ENCODE measurements at places on chromosomes 4 and X.

DNA sequence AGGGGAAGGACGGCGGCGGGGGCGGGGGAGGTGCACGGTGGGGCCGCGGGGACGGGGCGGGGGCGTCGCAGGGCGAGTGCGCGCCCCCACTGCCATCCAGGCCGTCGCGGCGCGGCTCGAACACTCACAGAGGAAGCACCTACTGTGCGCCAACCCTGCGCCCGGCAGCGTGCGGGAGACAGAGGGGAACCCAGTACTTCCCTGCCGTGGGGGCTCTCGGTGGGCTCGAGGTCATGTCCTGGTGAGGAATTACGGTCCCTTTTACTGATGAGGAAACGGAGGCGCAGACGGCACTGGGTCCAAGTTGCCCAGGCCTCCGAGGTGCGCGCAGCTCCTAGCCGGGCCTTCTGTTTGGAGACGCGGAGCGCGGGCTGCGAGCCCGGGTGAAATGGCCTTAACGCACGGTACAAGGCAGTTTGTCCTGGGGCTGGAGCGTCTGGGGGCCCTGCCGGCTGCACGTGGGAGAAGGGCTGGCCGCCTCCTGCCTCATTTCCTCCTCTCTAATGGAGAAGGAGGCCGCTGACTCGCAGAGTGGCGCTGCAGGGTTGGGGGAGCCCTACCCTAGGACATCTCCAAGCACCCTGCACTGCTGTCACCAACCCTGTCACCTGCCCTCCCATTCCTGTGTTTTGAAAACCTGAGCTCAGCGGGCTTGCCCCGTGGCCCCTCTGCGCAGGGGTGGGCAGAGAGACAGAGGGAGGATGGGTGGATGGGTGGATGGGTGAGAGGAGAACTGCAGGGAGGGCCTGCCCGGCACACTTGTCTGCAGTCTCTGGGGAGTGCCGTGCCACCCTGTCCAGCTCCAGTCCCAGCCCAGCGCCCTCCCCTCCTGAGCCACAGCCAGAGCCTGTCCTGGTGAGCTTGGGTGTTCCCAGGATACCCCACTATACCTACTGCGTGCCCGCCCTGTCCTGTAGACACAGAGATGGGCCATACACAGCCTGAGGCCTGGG lies 106.0 kb downstream of the ADRA2C start:
- DNase-seq = no peak

DNA sequence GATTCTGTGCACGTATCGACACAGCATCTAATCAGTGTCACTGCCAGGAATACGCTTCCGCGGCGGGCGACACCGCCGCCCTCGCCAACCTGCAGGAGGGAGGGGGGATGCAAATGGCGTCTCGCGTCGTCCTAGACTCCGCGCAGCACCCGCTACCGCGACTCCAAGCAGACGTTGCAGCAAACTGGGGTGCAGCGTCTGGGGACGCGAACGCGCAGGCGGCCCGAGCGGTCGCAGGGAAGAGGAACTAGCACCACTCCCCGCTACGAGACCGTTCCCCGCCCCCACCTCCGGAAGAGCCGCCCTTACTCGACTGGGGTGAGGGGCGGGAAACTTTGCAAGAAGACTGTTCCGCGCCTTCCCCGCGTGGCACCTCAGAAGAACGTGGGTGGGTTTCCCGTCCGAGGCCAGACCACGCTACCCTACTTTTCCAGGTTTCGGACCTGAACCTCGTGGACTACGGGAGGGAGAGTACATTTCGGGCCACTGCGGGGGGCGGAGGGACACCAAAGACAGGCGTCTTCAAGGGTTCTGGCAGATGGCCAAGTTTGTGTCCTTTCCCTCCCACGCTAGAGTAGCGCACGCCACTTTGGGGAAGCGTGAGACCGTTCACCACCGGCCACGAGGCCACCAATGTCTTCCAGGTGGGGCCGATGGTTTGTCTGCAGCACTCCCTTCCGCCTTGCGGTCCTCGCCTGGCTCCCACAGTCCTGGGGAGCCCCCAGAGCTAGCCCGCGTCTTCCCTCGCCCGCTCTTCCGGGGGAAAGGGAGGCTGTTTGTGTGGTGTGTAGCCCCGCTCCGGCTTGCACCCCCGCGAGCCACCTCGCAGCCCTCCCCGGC lies 78.0 kb upstream of the BCOR start:
- no peak for DNase-seq

DNA sequence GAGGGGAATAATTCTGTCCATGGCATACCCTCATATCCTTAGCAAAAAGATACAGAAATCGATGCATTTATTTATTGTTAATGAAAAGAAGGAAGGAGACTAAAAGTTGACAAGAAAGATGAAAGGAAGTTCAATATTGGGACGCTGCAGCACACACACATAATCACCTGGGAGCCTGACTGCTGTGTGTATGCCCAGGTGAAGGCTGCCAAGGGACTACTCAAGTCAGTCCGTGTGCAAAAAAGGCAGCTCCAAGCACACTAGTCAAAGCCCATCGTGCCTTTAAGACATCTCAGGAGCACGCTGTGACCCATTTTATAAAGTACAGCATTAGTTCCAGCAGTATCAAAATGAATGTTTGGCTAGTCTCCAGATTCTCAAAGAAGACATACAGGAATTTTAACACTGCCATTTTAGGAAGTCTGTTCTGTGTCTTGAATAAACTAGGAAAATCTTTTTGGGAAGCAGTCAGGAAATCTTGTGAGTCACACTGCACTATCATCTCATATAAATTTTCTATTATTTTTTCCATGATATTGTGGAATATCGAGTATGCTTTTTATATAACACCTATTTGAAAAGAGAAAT lies 363.9 kb downstream of the GASK1B start:
- no peak for DNase-seq

DNA sequence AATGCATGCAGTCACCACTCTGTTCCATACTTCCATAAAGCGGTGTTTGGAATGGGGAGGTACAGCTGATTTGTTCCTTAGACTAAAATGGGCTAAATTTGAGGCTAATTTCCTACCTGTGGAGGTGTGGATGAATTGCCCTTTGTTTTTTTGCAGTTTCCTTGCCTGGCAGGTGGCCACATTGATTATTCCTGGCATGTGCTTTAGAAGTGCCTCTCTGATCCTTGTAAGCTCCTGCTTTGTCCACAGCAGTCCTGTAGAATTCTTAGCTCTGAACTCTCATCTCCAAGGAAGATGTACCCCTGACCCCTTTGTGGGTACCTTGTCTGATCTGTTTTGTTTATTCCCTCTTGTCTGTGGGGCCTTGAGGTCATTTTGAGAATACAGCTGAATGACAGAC lies 136.8 kb downstream of the ADGRL3 start:
- no peak for DNase-seq

GRCh38 chrX:12325171-12325570 lies 186.9 kb downstream of the FRMPD4 start:
- DNase-seq = no peak

DNA sequence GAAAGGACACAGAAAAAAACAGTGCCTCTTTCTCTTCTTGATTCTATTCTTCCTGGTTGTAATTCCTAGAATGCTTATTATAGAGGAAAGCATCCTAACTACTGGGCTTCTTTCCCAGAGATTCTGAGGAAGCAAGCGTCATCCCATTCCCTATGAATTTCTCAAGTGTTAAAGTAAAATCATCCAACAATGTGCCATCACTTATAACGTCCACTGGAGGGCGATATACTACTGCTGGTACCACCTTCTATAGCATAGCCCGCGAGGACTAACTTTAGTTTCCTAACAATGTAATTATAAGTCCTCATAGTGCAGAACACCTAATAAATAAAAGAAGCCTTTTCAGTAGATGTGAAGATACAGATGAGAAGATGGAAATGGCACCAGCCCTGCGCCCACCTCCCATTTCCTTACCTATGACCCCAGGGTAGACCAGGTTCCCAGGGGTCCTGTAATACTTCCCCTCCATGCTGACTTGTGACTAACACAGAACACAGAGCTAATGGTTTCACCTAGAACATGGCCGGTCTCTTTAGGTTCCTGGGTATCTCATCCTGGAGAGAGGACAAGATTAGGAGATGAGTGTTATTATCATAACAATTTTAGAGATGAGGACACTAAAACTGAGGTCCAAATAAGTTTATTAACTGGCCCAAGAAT lies 4.2 kb downstream of the CENPVL3 start:
- DNase-seq = peak; percentile 70

GRCh38 chr4:76197971-76198410 lies 15.6 kb downstream of the SCARB2 start:
- peak; percentile 69 for DNase-seq

DNA sequence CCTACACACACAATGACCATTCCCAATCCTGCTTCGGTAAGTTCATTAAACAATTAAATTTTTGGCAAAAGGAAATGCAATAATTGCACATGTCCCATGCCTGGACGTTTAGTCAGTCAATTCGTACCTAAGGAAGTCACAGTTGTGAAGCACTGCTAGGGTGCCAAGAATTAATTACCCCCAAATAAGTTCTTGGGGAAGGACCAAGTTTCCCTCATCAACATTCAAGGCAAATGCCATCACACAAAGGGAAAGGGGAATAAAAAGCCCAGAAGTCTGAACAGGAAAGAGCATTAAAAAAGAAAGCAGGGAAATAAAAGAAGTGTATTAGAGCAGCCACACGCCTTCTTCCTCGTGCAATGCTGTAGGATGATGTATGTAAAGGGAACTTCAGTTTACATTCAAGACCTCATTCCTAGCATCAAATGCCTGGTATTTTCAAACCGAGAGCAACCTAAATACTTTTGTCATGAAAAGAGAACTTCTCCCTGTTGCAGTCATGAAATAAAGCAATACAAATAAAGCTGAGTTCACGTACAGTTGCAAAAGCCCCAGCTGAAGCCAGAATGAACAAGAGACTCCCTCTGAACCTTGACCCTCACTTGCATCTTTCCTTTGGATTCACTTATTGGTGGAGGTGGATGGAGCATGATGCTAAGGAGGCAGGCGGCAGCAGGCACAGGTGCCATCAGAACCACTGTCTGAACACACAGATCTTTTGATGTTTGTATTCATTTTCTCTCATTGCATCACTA lies 124.0 kb upstream of the PPARGC1A start:
- DNase-seq = no peak

GRCh38 chrX:153818571-153819383 lies 11.6 kb downstream of the PDZD4 start:
- no peak for DNase-seq

DNA sequence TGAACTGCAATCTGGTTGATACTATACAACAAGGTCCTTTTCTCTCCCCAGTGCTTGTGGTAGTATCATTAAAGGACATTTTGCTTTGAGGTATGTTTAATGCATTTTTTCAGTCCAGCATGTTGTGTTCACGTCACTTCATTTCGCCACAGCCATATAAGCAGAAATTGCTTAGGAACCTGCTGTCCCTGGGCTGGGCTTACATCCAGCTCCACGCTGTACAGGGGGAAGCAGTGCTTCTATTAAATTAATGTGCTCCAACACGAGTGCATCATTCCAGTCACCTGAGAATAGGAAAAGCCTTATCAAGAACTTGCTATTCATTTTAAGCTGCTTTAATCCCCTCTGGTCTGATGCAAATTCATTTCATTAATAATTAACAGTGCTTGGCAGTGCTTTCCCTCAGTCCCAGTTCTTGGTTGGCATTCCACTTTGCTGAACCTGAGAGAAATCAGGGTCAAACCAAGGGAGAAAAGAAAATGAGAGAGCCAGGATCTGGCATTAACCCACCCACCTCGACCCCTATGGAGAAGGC lies 47.4 kb upstream of the PTCHD1 start:
- no peak for DNase-seq

GRCh38 chr4:113826421-113826820 lies 64.9 kb upstream of the CAMK2D start:
- DNase-seq = peak; percentile 57
